ENCODE measurements at places on chromosomes 2 and 18. TPM values are rescaled to one million over a fixed set of nuclear protein-coding genes. Genes with fewer than 3 reads are reported as not detected.

DNA sequence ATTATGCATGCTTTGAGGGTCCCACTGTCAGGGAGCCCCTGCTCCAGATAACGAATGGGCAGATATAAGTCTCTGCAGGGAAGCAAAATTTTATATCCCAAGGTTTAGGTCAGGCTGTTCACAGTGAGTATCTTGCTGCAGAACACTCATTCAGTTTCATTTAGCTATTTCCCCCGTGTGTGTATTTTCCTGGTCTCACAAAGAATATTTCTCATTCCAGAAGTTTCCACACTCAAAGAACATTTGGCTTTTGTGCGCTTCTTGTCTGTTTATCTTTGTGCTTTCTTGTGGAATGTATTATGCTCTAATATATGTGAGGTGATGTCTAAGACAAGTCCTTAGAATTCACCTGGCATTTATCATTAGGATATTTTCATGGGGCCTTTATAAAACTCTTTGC, 140.4 kb upstream of the MMADHC start:
- DNase-seq, result no peak
- no peaks in the 10 kb centered on the region for H3K4me1 ChIP-seq
- no peaks in the 10 kb centered on the region for H3K36me3 ChIP-seq

GRCh38 chr18:49854681-49855080, 41.3 kb upstream of the ACAA2 start:
- no peak for DNase-seq
- H3K4me1 ChIP-seq, result no peaks in the 10 kb centered on the region
- H3K27ac ChIP-seq, result no peak overlapping the region

GRCh38 chr2:48417856-48418838, 111.8 kb upstream of the STON1 start:
- H3K4me3 ChIP-seq, result no peak overlapping the region
- peaks cover 4% of the 10 kb centered on the region for H3K27me3 ChIP-seq
- peaks cover 4% of the 10 kb centered on the region for H3K36me3 ChIP-seq
- H3K27ac ChIP-seq, result no peak overlapping the region

GRCh38 chr18:13616041-13616440, 110.3 kb downstream of the FAM210A start:
- H3K4me1 ChIP-seq, result peaks cover 70% of the 10 kb centered on the region
- no peaks in the 10 kb centered on the region for H3K36me3 ChIP-seq
- H3K4me3 ChIP-seq, result no peak overlapping the region
- no peak for DNase-seq

DNA sequence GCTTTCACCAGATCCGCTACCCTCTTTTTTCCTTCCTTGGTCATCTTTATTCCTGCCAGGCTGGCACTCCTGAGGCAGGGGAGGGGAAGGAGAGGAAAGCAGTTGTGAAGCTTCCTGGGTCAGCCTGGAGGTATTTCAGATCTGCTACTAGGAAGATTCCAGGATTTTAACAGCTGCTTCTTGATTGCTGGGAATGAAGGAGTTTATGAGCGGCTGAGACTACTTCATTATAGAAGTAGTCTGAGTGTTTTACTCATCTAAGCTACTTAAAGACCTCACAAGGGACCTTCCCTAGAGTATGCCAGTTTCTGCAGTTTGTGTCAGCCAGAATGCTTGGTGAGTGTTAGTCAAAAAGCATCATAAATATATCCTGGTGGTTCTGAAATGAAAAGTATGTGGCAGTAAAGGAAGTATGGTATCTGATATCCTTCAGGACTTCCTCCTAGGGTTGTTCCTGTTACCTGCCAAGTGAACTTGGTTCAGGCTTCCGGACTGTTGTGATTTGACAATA, 1.9 kb downstream of the TANC1 start:
- H3K27ac ChIP-seq, result no peak overlapping the region
- peak overlapping the region; percentile 73 for H3K4me3 ChIP-seq
- H3K27me3 ChIP-seq, result peaks cover 66% of the 10 kb centered on the region

GRCh38 chr2:219325657-219326315, 6.8 kb downstream of the RESP18 start:
- no peak for DNase-seq
- no peak overlapping the region for H3K4me3 ChIP-seq
- H3K4me1 ChIP-seq, result peaks cover 2% of the 10 kb centered on the region

GRCh38 chr2:425947-426346, 138.1 kb upstream of the ALKAL2 start:
- H3K4me3 ChIP-seq, result no peak overlapping the region
- H3K27ac ChIP-seq, result no peak overlapping the region
- no peaks in the 10 kb centered on the region for H3K27me3 ChIP-seq
- no peaks in the 10 kb centered on the region for H3K36me3 ChIP-seq
- DNase-seq, result no peak

- no peaks in the 10 kb centered on the region for H3K27me3 ChIP-seq
- no peak overlapping the region for H3K4me3 ChIP-seq
- peaks cover 12% of the 10 kb centered on the region for H3K36me3 ChIP-seq
- no peak overlapping the region for H3K27ac ChIP-seq
- DNase-seq, result no peak
These were observed 58.9 kb downstream of the ANKMY1 start for GRCh38 chr2:240498958-240499260.

GRCh38 chr2:241132538-241133435, 16.5 kb downstream of the PASK start:
- no peak for DNase-seq
- no peaks in the 10 kb centered on the region for H3K27me3 ChIP-seq
- H3K36me3 ChIP-seq, result peaks cover 24% of the 10 kb centered on the region
- no peak overlapping the region for H3K27ac ChIP-seq

DNA sequence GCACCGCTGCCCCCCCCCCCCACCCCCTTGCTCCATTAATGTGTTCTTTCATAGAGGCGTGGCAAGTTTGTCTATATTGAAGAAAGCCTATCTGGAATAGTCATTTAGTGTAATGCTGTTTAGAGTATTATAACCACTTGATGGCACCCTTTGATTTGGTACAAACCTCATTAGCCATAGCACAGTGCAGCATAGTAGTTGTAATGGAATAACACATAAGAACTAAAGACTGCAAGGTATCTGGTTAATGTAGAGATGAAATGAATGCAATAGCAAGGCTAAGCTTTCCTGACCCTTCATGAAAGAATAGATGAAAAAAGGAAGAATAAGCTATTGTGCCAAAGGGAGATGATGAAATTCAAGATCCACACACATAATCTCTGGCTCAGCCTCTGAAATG, 81.9 kb downstream of the EHBP1 start:
- H3K4me3 ChIP-seq, result no peak overlapping the region
- no peak for DNase-seq
- peaks cover 9% of the 10 kb centered on the region for H3K36me3 ChIP-seq
- no peaks in the 10 kb centered on the region for H3K27me3 ChIP-seq
- peaks cover 11% of the 10 kb centered on the region for H3K4me1 ChIP-seq
- H3K27ac ChIP-seq, result no peak overlapping the region

DNA sequence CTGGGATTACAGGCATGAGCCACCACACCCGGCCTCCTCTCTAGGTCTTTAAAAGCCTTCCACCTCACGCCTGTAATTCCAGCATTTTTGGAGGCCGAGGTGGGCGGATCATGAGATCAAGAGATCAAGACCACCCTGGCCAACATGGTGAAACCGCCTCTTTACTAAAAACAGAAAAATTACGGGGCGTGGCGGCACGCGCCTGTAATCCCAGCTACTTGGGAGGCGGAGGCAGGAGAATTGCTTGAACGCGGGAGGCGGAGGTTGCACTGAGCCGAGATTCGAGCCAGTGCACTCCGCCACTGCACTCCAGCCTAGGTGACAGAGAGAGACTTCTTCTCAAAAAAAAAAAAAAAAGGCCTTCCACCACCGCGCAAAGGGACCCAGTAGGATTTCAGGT, 1.3 kb upstream of the FAM117B start:
- no peaks in the 10 kb centered on the region for H3K27me3 ChIP-seq
- peaks cover 28% of the 10 kb centered on the region for H3K4me1 ChIP-seq
- DNase-seq, result no peak
- H3K36me3 ChIP-seq, result no peaks in the 10 kb centered on the region
- no peak overlapping the region for H3K27ac ChIP-seq
- no peak overlapping the region for H3K4me3 ChIP-seq

GRCh38 chr2:219642069-219642454, 14.6 kb downstream of the SLC4A3 start:
- H3K4me1 ChIP-seq, result peaks cover 6% of the 10 kb centered on the region
- no peak for DNase-seq
- H3K27ac ChIP-seq, result no peak overlapping the region
- no peaks in the 10 kb centered on the region for H3K36me3 ChIP-seq
- peaks cover 6% of the 10 kb centered on the region for H3K27me3 ChIP-seq

- H3K4me1 ChIP-seq, result peaks cover 51% of the 10 kb centered on the region
- peaks cover 45% of the 10 kb centered on the region for H3K36me3 ChIP-seq
- H3K4me3 ChIP-seq, result no peak overlapping the region
- no peak overlapping the region for H3K27ac ChIP-seq
- H3K27me3 ChIP-seq, result no peaks in the 10 kb centered on the region
- no peak for DNase-seq
These were observed 4.3 kb downstream of the PELI1 start for GRCh38 chr2:64139956-64140355.

- H3K27me3 ChIP-seq, result peaks cover 94% of the 10 kb centered on the region
- no peak overlapping the region for H3K4me3 ChIP-seq
- no peak for DNase-seq
- no peak overlapping the region for H3K27ac ChIP-seq
These were observed 1.7 kb downstream of the PAX3 start for GRCh38 chr2:222296911-222297599.

- peaks cover 38% of the 10 kb centered on the region for H3K36me3 ChIP-seq
- H3K27ac ChIP-seq, result no peak overlapping the region
- no peak overlapping the region for H3K4me3 ChIP-seq
These were observed 70.0 kb downstream of the SLC25A12 start for GRCh38 chr2:171824086-171824485.

The MERTK gene
- 1.0 TPM for total RNA-seq

DNA sequence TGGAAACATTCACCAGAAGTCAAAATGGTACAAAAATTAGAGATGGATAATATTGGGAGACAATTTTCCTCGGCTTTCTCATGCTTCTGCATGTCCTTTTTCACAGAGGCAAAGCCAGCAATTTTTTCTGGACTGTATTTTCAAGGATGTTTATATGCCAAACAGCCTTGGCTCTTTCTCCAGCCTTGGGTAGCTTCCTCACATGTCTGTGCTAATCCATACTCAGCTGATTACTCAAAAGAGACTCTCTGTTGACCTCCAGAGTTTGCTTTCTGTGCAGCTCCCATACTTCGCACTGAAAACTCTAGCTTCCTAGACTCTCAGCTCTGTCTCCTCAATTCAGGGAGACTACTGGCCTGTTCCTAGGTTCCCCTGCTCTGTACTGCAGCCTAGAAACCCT, 10.6 kb downstream of the C18orf63 start:
- H3K4me3 ChIP-seq, result no peak overlapping the region
- no peak for DNase-seq
- peaks cover 20% of the 10 kb centered on the region for H3K27me3 ChIP-seq
- no peak overlapping the region for H3K27ac ChIP-seq
- H3K4me1 ChIP-seq, result no peaks in the 10 kb centered on the region
- no peaks in the 10 kb centered on the region for H3K36me3 ChIP-seq

DNA sequence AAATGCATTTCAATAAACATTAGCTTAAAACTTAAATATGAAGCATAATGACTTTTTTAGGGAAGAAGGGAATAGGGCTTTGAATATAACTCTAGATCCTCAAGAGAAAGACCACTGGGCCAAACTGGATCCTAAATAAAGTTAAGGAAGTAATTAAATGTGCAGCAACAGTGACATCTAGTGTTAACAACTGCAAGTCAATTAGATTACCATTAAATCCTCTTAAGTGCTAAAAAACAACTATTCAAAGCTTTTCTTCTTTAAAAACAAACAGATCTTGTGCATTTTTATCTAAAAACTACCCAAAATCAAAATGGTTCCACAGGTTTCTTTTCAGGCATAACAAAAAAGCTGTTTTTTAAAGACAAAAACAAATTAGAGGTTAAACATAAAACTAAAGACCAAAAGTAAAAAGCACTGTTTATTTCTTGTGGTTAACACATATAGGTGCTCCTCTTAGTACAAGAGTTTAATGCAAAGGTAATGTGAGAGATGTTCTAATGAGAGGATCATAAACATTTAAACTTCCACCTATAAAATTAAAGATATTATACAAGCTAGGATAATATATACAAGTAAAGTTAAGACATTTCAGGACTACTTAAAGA, 111.4 kb downstream of the THADA start:
- no peak overlapping the region for H3K27ac ChIP-seq
- H3K4me3 ChIP-seq, result no peak overlapping the region
- peaks cover 24% of the 10 kb centered on the region for H3K36me3 ChIP-seq
- no peak for DNase-seq
- H3K27me3 ChIP-seq, result no peaks in the 10 kb centered on the region
- H3K4me1 ChIP-seq, result peaks cover 26% of the 10 kb centered on the region

DNA sequence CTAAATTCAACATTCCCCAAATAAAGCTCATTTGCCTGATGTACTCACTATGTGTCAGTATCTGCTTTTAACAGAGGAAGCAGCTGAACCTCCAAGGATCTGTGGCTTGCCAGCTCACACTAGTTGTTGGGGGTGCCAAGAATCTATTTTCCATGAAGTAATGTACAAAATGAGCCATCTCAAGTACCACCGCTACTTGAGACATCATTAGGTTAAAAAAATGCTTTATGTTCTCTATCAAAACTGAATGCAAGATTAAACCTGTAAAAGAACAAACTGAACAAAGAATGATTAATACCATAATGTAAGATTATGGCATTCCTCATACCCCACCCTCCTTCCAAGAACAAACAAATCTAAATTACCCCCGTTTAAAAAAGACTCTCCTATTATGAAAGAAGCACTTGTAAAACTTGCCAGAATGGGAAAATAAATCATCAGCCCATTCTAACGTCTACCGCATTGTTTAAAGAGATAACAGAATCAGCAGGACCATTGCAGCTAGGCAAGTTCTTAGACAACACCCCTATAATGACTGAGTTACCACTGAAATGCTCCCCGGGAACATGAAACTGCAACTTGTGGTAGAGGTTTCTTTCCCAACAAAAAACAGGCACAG, 471.6 kb downstream of the DLGAP1 start:
- no peaks in the 10 kb centered on the region for H3K36me3 ChIP-seq
- no peak overlapping the region for H3K27ac ChIP-seq
- no peak for DNase-seq
- H3K27me3 ChIP-seq, result no peaks in the 10 kb centered on the region
- no peak overlapping the region for H3K4me3 ChIP-seq

All from activated T-helper 2 cell treated with anti-CD3 and anti-CD28 coated beads, Interferon-gamma antibody, Interleukin-2, Interleukin-4, amounts not matched to agents 10 μg/mL and 5 μg/mL and 100 μg/mL, durations not matched to agents 14 hours and 24 hours and 36 hours (primary cell).